GM04503 (cell line): ENCODE measurements at places on chromosomes 7 and 10.

DNA sequence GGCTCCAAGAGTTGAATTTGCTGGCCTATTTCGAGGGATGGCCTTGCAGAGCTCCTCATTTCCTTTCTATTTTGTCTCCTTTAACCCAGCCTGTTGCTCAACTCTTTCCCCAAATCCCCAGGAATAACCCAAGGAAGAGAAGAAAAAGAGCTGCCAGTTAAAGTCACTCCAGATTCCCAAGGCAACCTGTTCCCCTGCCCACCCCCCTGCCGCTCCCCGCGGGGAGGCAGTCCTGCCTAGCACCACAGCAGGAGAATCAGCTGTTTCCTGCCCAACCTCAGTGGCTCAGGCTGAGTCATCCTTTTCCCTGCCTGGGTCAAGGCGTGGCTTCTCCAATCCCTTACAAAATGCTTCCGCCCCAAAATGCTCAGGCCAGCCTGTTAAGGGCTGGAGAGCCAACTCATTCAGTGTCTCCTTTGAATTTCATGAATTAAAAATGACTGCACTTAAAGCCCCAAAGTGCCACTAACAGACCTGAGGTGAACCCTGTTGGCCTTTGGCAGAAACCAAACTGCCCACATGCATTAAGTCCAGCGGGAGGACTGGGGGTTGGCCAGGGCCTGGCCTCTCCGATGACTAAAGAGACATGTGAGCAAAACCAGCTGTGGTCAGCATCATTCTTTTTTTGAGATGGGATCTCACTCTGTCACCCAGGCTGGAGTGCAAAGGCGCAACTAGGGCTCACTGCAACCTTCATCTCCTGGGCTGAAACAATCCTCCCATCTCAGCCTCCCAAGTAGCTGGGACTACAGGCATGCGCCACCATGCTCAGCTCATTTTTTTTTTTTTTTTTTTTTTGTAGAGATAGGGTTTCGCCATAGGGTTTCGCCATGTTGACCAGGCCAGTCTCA lies 83.2 kb upstream of the KIF5B start:
- peak; percentile 88 for DNase-seq

- DNase-seq: no peak
Observed at GRCh38 chr10:109746861-109747260, 176.4 kb downstream of the XPNPEP1 start.

DNA sequence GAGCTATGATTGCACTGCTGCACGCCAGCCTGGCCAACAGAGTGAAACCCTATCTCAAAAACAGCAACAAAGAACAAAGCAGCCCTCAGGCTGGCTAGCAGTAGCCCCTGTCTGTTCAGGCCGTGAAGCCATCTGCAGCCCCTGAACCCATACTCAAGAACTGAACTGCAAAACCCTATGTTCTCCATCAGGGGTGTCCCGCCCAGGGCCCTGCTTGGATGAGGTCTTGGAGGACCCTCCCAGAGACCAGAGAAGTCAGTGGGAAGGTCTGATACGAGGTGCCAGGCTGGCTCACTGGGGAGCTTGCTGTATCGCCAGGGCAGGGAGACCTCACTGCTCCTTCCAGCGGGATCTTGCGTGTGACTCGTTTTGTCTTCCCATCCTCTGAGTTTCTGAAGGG lies 39.3 kb downstream of the RBM17 start:
- DNase-seq: no peak

DNA sequence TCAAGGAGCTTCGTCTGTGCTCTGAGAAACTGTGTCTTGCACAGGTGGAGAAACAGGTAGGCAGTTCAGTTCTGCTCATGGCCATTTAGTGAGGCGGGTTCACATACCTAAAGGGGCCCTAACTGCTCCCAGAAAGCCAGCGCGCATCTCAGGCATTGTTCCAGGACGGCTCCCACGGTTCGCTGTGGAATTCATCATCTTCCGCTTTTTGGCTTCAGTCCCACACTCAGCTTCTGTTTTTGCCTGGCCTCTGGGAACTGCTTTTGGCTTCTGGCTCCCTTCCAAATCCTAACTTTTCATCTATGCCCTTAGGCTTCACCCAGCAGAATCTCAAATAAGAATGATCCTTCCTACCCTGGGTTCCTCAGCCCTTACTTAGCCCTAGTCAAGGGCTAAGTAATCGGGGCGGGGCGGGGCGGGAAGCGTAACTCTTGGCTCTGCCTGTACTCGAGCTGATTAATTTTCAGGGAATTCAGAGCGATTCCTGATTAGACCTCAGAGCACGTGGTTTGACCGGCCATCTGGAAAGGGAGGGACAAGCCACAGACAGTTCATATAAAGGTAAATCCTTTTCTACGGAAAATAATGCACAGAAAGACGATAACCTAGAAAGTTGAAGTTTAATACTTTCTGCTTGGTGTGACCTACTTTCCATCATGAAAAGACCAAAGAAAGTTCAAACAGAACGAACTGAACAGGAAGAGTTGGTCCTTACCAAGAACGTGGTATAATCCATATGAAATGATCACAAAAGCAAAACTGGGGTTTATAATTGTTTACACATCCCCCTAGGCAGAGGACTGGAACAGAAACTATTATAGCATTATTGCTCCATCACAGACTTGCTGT lies 105.7 kb downstream of the ST8SIA6 start:
- peak; percentile 63 for DNase-seq

GRCh38 chr10:64750672-64751071 lies 1229.5 kb downstream of the REEP3 start:
- no peak for DNase-seq

DNA sequence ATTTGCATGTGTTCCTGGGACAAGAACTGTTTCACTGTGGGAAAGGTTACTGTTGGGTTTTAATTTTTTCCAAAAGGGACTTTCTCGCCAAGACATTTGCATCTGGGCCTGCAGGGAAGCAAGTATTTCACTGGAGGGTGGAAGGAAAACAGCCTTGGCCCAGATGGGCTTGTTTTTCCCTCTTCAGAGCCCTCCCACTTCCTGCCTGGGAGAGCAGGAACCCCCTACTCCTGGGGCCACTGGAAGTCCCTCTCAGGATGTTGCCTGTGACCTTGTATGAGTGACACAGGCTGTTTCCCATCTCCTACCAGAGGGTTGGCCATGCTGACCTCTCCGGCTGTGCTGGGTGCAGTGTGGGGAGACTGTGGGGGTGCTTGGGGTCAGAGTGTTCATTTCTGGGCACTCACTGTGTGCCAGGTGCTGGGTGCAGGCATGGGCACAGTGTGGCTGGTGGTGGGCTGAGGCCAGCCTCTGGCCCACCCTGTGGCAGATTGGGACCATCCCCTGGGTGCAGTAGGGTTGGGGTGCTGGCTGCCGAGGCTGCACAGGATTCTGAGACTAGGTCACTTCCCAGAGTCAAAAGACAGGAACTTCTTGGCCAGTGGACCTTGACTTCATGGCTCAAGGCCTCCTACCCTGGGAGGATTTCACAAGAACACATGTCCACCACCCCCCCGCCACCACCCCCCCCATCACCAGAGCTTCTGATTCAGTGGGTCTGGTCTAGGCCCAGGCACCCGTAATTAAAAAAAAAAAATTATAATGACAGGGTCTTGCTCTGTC lies 10.2 kb downstream of the TSPAN15 start:
- no peak for DNase-seq

DNA sequence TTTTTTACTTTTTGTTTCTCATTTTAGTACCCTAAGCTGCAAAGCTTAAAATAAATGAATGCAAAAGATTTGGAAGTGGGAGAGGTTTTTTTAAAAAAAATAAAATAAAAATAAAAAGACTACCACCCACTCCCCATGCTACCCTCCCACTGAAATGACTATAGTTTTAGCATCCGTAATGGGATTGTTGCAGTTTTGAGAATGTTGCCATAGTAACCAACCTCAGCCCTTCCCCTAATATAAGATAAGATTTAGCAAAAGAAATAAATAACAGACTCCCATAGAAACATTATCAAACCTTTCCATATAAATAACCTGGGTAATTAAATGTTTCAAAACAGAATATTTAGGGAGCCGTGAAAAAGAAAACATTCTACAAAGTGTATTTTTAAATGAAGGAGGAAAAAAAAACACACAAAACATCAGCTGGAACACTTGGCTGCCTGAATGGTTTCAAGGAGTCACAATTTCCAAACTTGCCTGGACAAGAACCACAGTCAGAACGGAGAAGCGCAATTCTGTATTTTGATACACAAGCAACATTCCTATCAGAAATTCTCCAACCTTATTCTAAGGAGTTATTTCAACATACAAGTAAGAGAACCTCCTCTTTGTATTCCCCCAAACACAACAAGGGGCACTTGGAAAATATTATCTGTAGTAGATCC lies 57.4 kb downstream of the DGKI start:
- no peak for DNase-seq

DNA sequence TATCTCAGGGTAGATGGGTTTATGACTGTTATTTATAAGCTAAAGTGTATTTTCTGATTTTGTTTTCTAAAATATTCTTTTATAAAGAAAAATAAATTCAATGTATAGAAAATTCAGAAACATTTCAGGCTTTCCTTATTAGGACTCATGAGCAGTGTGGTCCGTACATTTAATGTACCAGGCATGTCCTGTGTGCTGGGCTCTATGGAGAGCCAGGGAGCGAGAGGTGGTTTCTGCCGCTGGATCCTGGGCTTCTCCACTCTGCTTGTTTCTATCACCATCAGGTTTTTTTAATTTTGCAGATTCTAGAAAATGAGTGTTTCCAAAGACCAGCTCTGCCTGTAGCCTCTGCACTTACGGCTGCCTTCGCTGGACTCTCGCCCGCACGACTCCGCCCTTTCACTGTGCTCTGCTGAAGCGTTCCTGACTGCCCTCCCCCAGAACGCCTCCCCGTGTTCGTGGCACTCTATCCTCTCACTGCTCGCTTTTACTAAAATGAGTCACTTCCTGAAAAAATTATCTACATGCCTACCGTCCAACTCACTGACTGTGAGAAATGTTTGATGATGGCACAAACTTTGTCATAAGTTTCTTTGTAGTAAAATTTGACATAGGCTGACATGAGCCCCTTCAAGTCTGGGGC lies 188.5 kb downstream of the ZMYND11 start:
- peak; percentile 95 for DNase-seq

DNA sequence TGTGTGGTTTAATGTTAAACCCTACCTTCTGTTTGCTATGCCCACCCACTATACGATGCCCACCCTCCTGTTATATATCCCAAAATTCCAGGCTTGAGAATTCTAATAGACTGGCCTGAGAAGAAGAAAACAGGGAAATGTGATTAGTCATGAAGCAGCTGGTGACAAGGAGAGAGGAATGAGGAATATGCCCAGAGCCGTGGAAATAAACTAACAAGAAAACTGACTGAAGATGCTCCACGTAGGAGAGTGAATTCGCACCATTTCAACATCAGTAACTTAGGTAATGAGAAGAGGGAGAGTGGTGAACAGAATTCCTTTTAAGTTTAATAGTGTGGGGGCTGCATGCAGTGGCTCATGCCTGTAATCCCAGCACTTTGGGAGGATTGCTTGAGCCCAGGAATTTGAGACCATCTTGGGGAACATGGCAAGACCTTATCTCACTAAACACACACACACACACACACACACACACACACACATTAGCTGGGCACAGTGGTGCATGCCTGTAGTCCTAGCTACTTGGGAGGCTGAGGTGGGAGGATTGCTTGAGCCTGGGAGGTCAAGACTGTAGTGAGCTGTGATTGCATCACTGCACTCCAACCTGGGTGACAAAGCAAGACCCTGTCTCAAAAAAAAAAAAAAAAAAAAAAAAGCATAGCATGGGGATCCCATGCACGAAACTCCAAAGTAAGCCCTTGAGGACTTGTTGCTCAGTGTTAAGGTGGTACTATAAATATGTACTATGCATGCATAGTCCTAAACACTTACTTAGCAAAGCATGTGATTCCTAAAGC lies 16.1 kb upstream of the SYPL1 start:
- DNase-seq: no peak
